ENCODE measurements at places on chromosomes 7 and 10.

GRCh38 chr7:15643000-15643705 lies 43.3 kb downstream of the MEOX2 start:
- peak; percentile 8 for DNase-seq

DNA sequence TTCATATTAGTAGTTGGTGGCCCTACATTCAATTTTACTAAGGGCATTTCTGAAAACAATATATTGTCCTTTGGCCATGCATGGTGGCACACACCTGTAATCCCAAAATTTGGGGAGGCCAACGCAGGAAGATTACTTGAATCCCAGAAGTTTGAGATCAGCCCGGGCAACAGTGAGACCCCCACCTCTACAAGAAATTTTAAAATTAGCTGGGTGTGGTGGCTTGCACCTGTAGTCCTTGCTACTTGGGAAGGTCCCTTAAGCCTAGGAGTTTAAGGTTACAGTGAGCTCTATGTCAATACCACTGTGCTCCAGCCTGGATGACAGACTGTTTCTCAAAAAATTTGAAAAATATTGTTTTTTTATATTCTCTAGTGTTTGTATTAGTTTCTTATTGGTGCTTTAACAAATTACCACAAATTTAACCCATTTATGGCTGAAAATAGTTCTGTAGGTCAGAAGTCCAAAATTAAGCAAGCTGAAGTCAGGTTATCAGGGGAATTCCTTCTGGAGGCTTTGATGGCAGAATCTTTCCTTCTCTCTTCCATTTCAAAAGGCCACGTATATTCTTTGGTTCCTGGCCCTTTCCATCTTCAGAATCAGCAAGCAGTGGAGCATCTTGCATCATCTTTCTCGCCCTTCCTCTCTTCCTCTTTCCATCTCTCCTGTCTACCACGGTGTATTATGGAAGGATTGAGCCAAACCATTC lies 12.4 kb downstream of the CBX3 start:
- DNase-seq: no peak

- DNase-seq: no peak
Measured at GRCh38 chr10:67917169-67917568, 32.7 kb downstream of the SIRT1 start.

GRCh38 chr10:60414877-60415585 lies 25.4 kb upstream of the ANK3 start:
- DNase-seq: no peak

GRCh38 chr7:152989889-152990380 lies 230.4 kb downstream of the ACTR3B start:
- no peak for DNase-seq

DNA sequence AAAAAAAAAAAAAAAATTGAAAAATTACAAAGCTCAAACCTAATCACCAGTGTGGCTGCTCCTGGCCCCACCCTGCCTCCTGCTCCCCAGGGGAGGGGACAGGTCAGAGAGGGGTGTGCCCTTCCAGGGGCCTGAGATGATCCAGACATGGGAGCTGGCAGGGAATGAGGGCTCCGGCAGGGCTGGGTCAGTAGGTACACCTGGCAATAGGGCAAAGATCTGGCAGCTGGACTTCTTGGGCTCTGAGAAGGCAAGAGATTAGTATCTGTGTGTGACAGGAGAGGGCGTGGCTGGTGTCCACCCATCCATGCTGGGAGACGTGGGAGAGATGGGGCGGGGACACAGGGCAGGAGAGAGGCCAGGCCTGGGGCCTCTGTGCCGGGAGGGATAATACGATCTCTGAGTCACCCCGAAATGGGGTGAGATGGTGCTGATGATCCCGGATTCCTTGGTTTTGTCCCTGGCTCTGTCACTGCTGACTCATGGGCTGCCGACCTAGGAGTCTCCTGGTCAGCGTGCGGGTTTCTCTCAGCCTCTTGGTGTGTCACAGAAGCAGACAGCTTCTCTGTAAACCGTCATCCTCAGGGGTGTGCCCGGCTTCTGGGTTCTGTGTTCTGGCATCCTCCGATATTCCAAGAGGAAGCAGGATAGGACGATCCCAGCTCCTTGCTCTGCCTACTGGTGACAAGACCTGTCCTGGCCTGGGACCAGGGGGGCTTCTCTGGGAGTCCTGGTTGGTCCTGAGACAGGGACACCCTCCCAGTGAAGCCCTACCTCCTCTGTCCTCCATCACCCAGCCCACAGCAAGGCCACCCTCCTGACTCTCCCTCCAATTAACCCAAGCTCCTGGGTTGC lies 8.2 kb upstream of the CLDN4 start:
- peak; percentile 90 for DNase-seq

DNA sequence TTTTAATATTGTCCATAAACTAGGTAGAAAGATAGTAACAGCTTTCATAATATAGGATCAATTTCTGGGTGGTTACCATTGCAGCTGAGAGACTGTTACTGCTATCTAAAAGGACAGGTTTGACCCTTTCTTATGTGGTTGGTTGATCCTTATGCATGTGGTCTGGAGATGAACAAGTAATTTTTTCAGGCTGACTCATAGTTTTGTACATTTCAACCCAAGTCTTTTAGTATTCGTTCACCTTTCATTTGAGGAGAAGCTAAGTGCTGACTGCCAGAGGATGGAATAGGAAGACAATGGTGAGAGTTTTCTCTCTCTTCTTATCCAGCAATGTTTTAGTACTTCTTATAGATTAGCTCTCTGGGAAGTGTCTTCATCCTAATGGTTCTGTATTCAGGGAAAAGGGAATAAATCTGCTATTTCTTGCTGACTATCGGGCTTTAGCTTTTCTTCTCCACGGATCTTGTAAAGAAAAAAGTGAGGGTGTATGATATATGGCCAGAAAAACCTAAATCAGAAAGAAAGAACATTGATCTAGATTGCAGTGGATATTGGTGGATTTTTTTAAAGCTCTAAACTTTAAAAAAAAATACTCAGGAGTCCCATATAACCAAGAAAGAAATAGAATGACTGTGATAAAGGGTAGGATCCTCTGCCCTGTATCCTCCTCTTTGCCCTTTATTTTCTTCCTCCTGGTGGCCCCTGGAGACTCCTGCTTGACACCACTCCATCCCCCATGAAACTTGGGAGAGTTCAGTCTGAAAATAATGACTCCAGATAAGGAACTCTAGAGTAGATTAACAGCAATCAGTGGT lies 88.0 kb downstream of the CPED1 start:
- DNase-seq: no peak

DNA sequence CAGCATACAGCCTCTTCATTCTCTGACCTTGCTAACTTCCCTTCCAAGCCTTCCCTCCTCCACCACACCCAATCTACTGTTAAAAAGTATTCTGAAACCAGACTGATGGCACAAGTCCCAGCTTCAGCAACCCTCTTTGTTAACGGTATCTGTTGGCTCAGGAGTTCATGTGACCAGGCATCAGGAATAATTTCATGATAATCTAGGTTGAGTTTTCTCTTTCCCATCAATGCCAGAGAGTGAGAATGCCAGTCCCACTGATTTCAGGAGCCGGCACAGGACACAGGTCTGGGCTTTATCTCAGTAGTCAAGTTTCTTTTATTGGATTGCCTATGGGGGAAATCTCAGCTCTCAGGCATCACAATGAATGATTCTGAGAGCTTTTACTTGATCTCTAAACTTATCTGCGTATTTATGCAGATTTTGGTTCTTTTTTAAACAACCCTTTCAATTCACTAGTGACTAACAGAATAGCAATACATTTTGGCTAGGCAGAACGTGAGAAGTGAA lies 231.0 kb upstream of the LYZL1 start:
- peak; percentile 47 for DNase-seq

DNA sequence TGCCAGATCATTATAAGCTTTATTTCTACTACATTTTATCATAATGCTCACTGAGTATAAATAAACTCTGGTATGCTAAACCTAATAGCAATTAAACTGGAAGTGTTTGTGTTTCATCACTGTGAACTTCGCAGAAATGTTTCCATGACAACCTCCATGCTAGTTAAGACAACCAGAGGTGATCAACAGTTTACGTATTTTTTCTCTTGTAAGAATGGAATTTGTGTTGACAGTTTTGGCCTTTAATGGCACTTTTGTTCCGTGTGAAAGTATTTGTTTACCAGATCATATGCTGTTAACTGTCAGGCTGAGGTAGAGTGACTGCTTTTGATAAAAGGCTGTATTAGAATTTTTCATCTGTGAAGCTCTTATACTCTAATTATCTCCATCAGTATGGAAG lies 212.1 kb upstream of the PPP1R3A start:
- no peak for DNase-seq

- DNase-seq: no peak
Measured at GRCh38 chr10:48880016-48880705, 59.5 kb downstream of the LRRC18 start.

DNA sequence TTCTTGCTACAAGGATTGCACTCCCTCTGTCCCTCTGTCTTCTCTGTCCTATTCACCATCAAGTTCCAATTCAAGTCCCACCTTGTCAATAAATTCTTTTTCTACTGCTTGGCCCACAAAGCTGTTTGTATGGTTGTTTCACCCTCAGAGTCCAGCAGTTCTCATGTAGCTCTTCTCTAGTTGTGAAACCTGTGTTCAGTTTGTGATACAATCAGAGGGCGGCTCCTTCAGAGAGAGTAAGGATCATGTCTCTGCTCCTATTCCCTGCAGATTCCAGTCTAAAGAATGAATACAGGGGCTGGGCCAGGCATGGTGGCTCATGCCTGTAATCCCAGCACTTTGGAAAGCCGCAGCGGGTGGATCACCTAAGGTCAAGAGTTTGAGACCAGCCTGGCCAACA lies 126.6 kb upstream of the BET1 start:
- DNase-seq: no peak

DNA sequence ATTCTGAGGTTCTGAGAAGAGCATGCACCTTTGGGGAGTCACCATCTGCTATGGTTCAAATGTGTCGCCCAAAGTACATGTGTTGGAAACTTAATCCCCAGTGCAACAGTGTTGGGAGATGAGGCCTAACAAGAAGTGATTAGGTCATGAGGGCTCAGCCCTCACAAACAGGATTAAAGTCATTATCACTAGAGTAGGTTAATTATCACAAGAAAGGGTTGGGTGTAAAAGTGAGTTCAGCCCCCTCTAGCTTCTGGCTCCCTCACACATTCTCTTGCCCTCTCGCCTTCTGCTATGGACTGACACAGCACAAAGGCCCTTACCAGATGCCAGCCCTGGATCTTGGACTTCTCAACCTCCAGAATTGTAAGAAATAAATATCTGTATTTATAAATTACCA lies 100.3 kb upstream of the C10orf90 start:
- no peak for DNase-seq

DNA sequence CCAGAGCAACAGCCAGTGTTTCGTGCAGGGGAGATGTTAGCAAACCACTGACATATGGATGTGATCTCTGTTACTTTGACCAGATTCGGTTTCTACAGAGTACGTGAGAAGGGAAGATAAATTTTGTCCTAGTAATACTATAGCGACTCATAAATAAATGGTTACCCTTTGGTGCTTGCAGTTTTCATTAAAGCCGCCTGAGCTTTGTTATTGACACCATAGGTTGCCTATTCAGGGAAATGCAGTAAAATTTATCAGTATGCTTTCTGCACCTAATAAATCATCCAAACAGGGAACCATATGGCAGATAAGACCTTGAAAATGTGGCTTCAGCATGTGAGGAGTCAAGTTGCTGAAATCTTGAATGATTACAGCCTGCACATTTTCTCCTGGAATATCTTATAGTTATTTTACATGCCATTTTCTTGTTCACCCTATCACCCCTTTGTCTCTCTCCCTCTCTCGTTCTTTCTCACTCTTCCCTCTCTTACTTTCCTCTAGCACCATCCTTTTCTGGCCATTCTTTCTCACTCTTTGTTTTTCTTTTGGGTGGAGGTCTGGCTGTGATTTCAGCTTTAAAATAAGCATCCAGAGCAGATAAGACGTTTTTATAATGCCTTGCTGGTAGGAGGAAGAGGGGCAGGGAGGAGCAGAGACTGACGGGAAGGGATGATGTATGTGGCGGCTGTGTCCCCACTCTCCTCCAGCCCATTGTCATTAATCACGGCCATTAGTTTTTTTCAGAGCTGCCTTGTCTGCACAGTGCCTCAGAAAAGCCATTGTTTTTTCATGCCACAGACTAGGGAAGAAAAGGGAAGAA lies 182.5 kb downstream of the LRMDA start:
- no peak for DNase-seq

DNA sequence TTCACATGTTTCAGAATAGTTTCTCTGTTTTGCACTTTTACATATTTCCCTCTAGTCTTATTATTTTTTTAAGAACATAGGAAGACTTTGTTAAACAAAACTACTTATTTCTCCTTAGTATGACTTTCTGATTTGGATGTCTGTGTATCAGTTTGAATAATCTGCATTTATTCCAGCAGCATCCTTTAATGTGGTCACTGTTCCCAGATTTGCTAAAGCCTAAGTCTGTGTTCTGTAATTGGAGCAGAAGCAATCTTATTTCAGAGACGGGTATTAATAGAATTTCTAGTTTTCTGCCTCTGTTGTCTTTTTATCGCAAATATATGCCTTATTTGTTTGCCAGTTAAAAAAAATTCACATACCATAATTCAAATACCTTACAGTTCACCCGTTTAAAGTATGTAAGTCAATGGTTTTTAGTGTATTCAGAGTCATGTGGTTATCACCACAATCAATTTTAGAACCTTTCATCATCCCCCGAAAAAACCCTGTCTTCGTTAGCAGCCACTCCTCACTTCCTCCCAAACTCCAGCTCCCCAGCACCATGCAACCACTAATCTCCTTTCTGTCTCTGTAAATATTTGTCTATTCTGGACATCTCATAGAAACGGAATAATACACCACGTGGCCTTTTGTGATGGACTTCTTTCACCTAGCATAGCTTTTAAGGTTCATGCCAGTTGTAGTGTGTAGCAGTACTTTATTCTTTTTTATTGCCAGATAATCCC lies 58.7 kb downstream of the INPP5F start:
- DNase-seq: no peak

DNA sequence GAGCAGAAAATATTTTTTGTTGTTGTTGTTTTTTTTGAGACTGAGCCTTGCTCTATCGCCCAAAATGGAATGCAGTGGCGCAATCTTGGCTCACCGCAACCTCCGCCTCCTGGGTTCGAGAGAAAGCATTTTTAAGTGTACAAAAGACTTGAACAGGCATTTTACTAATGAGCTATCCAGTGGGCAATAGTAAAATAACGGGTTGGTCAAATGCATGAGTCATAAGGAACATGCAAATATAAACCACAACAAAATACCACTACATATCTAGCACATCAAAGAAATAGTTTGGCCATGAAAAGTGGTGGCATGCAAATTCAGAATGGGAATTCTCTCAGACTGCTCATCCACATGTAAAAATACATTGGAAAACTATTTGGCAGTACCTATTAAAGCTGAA lies 71.7 kb upstream of the TMEM106B start:
- DNase-seq: no peak

DNA sequence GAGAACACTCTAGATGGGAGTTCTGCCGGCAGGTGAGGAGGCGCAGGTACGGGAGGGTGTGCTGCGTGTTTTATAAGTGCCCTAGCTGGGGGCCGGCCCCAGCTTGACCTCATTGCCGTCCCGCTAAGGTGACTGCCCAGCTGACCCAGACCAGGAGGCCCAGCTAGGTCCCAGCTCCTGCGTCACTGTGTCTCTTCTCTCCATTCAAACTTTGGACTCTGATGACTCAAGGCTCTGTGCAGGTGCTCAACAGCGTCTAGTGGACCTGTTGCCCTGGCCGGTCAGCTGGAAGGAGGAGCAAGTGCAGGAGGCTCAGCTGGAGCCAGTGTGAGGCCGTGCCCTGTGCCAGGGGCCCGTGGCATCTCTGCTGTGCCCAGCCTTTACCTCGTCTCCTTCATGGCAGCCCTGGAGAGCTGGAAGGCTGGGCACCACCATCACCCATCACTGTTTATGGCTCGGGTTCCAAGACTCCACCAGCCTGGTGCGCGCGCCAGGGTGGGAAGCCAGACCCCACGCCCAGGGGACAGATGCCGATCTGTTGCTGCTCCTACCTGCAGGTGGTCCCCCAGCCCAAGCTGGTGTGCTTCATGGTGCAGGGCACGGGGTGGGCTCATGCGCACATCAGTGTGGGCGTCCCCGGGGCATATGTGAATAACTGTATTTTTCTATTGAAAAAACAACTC lies 14.6 kb downstream of the LHPP start:
- no peak for DNase-seq

All from BE2C (cell line).